ENCODE measurements at places on chromosomes 12 and 14. TPM values are rescaled to one million over a fixed set of nuclear protein-coding genes. Genes with fewer than 3 reads are reported as not detected.
A peak's percentile ranks its signal among the peaks of the same experiment; 100 is the strongest.

- no peak for DNase-seq
These were observed 18.2 kb downstream of the PDE6H start for GRCh38 chr12:14991069-14991468.

GRCh38 chr14:86597279-86597678 is 1067.3 kb downstream of the FLRT2 start:
- DNase-seq = no peak

- DNase-seq = no peak
These were observed 9.5 kb downstream of the CNTN1 start for GRCh38 chr12:40701756-40702155.

- no peak for DNase-seq
These were observed 28.6 kb upstream of the KLRB1 start for GRCh38 chr12:9636150-9636850.

DNA sequence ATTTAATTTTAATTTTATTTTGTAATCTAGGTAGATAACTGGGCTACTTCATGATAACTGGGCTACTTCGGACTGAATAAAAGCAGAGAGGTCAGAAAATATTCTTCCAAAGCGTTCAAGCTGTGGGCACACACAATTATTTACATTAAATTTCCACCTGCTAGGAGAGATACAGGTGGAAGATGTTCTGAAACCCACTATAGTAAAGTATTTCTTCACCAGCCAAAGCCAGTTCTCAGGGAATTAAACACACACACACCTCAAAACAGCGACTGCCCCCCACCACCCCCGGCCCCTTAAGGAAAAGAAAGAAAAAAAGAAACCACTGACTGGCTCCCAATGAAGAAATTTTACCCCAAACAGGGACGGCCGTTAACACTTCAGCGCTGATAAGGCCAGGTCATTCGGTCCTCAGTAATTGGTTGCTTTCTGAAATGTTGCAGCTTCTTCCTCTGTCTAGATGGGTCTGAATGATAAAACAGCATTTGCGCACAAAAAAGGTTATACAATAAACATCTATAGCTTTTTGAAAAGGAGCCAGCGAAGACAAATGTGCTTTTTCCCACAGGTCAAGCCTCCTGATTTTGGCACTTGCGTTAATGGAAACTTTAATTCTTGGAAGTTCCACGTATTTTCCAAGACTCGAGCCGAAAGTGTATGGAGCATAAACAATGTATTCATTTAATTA is 771 bp upstream of the KCNJ8 start:
- no peak for DNase-seq

GRCh38 chr12:121087467-121088194 is 45.0 kb upstream of the P2RX7 start:
- DNase-seq = peak; percentile 2

DNA sequence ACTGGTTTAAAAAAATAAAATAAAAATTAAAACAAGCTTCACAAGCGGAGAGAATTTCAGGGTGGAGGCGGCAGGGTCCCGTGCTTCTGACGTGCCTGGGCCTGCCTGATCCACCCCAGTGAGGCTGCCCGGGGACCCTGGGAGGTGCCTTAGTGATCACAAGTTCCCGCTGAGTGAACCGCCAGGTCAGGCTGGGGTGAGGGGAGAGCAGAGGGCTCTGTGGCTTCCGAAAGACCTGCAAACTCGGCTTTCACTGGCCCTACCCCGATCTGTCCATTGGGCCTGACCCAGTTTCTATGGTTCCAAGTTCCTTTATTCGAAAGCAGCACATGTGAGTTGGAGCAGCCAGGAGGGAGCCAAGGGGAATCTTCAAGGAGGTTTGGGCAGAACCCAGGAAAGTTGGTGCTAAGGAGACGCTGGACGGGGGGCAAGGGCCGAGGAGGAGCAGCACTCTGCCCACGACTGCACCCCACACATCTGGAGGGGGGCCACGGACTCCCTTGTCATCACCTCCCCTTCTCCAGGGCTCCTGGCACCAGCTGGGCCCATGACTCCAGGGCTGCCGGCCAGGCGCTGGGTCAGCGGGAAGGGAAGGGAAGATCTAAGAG is 12.9 kb downstream of the MMP14 start:
- DNase-seq = peak; percentile 91

- no peak for DNase-seq
These were observed 39.6 kb downstream of the GPATCH2L start for GRCh38 chr14:76191297-76191696.

- no peak for DNase-seq
These were observed 131.8 kb downstream of the NUAK1 start for GRCh38 chr12:106006940-106007339.

DNA sequence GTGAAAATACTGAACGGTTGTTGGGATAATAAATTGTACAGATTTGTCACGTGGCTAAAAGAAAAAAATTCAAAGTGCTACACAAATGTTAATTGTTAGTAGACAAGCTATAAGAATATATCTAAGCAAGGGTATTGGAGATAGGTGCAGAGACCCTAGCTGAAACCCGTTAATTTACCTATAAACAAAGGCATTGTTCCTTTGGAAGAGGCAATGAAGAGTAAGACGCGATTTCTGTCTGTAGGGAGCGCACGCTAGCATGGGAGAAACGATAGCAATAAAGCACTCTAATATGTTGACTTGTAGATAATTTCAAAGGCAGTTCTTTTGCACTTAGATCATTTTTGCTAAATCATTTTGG is 565 bp downstream of the CCDC77 start:
- DNase-seq = peak; percentile 51

DNA sequence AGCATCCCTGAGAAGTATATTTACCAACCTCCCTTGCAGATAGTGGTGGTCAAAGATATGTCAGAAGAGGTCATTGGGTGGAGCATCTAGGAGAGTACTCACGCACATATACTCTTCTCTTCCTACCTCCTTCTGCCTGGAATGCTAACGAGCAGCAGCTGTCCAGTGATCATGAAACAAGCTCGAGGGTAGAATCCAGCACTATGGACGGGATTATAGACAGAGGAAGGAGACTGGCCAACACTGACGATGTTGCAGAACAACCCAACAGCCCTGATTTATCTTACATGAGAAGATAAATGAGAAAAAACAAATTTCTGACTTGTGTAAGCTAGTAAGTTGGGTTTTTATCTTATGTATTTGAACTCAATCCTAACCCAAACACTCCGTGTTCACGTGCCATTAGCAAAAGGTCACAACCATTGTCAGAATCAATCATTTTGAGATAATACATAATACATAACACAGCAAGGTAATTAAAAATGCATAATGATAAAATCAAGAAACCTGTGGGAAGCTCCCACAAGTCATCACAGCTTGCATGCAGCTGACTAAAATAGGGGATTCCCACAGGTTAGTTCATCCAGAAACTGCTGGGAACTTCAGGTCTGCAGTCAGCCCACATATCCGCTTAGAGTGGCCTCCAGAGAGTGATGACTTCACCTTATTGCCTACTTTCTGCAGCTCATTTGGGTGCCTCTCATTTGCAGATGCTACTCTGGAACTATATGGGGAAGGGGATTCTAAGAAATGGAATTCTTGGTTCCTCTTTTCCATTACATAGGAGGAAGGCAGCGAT is 36.3 kb upstream of the STK38L start:
- DNase-seq = peak; percentile 32

DNA sequence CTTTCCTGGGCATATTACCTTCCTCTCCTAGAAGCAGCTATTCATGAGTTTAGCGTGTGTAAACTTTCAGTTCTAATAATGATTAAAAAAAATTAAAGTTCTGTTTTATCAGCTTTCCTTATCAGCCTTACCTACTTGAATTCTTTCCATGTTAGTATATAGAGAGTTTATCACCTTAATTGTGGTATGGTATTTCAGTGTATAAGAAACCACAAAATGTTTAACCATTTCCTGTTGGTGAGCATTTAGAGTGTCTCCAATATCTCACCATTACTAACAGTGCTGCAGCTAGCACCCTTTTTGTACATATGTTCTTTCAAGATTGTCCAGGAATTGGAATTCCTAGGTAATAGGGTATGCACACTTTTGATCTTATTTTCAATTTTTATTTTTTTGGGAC is 89.5 kb downstream of the FBXO33 start:
- DNase-seq = no peak

GRCh38 chr14:104150136-104151025 is 12.0 kb downstream of the KIF26A start:
- no peak for DNase-seq

DNA sequence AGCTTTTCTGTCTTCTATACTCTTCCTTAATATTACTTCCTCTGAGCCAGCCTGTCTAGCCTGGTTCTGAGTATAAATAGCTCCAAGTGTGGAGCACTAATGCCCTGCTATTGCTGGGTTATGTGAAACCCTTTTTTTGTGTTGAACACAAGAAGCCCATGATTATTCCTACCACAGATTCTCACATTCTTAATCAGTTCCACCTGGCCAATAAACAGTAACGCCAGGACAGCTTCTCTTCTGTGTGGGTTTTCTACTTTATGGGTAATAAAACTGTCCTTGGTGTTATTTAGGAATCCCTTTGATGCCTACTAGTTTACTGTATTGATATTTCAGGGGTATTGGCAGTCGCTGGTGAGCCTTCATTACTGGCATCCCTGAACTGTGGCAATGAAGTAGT is 48.9 kb upstream of the LRIG3 start:
- DNase-seq = no peak

DNA sequence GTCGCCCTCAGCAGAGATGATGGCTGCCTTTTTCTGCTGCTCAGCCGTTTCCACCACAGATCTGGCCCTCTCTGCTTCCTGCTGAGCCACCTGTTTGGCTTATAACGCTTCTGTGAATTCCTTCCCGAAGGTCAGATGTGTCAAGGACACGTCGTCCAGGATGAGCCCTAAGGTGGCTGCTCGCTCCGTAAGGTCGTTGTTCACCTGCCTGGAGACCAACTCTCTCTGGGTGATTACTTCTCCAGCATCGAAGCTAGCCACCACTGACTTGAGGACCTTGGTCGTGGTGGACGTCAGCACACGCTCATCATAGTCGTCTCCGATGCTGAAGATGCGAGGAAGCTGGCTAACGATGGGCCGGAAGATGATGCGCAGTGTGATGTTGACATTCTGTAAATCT is 11.7 kb upstream of the ASB8 start:
- no peak for DNase-seq

GRCh38 chr12:75585330-75585729 is 73.9 kb upstream of the KRR1 start:
- DNase-seq = peak; percentile 85

Gene NXPH4
- total RNA-seq = 2.4 TPM

Gene KLRC2
- total RNA-seq = not detected

Gene GRIP1
- total RNA-seq = 0.90 TPM

Gene CHURC1
- total RNA-seq = 85.4 TPM

Gene TAS2R10
- not detected for total RNA-seq

Gene NRXN3
- 0.18 TPM for total RNA-seq

Gene FOXN4
- total RNA-seq = not detected

Gene MEG3
- total RNA-seq = 155 TPM

Gene AMIGO2
- 3.7 TPM for total RNA-seq

Gene LAG3
- total RNA-seq = 0.16 TPM

Gene EP400
- 14.7 TPM for total RNA-seq
